ENCODE measurements at places on chromosomes 12 and 14.

DNA sequence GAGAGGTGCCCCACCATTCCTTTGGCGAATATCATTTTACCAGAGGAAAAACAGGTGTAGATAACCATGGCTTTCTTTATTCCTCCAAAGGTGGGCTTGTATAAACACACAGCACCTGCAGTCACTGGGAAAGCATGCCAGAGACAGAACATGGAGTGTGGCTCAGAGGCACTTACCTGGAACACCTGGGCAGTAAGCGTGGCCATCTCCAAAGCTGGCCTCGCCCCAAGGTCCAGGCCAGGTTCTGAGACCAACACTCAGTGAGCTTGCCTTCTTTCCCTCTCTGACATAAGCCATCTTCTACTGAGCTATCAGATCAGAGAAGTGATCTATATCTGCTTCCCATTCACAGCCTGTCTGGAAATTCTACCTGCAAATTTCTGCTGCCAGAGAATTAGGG, 70.5 kb downstream of the NUAK1 start:
- no peak for DNase-seq

GRCh38 chr14:33682760-33683159, 268.1 kb downstream of the EGLN3 start:
- no peak for DNase-seq

DNA sequence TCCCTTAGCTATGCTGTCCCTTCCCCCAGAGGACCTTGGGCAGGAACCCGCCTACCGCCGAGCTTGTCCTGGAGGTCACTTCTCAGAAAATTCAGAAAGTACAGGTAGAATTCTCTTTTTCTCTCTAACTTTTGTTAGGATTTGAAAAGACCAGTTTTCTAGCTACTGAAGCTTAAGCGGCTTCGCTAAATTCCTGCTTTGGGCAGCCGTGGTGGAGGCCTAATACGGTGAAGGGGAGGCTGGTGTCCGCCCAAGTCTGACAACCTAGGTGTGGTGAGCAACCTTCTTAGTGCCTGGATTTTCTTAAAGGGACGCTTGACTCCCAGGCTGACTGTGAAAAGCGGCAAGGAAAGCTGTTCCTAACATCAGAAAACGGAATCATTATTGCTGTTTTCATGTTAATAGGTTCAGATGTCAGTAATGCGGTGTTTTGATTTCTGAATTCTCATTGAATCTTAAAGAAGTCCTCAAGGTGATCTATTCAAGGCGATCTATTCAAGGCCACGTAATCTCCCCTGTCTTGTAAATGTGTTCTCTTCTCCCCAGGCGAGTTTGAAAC, 835 bp downstream of the FGD4 start:
- peak; percentile 99 for DNase-seq

- no peak for DNase-seq
These were observed 2.3 kb downstream of the SETD1B start for GRCh38 chr12:121806009-121806545.

- DNase-seq: no peak
These were observed 7.0 kb upstream of the RPS26 start for GRCh38 chr12:56034586-56035332.

GRCh38 chr12:8852119-8852518, 29.7 kb downstream of the A2ML1 start:
- DNase-seq: no peak

DNA sequence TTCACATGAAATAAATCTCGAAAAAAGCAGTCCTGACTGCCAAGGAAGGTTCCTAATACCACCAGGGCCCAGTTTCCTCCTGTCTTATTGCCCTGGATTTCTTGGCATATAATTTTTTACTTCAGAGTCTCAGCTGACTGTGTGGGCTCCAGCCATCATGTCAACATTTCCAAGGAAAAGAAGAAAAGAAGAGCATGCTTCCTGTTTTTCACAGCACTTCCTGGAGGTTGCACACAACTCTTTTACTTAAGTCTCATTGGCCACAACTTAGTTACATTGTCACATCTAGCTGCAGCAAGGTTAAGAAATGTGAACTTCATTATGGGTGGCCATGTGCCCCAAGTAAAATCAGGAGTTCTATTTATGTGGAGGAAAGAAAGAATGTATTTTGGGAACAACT, 24.3 kb downstream of the DACT1 start:
- DNase-seq: no peak

DNA sequence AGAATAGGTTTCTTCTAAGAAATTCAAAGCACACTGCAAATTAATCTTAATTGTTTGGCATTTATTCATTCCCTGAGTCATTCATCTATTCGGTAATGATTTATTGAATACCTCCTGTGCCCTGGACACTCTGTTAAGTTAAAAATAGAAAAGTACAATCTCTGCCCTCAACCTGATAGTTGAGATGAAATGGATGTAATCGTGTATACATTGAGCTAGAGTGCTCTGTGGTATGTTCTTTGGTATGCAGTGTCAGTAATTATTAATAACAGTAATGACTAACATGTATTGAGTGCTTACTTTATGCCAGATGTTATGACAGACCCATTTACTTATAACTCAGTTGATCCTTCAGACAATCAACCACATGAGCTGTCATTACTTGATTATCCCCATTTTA, 47.6 kb downstream of the UTP20 start:
- DNase-seq: no peak

DNA sequence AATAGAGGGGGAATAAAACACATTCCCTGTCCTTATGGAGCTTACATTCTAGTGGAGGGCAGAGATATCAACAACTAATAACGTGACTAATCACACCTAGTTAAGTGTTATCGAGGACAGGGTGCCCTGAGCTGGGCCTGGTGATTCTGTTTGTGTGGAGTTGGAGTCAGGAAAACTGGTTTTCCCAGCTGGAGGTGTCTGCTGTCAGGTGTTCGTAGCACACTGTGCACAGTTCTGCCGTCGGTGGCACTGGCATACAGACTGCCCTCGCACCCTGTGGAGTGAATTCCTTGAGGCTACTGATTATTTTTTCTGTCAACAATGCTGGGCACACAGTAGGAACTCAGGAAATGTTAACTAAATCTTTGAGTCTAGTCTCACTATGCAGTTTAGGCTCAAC, 900 bp upstream of the MTERF2 start:
- no peak for DNase-seq

GRCh38 chr12:117279606-117280005, 81.8 kb downstream of the NOS1 start:
- DNase-seq: peak; percentile 55

- no peak for DNase-seq
These were observed 185.8 kb downstream of the SLC15A4 start for GRCh38 chr12:128637642-128638606.

- DNase-seq: no peak
These were observed 100.3 kb downstream of the ESR2 start for GRCh38 chr14:64193821-64194220.

DNA sequence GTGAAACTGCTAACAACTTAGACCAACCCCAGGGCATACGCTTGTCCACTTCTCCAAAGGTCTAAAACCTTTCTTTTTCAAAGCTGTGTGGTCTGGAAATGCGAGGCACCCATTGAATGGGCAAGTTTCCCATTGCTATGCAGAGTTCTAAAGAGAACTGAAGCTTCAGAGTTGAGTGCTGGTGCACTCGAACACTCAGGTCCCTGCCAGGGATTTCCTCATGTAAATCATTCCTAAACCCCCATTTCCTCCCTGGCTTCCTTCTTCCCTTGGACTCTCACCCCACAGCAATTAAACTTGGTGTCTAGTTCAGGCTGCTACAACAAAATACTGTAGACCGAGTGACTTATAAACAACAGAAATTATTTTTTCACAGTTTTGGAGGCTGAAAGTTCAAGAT, 2.2 kb upstream of the PXN start:
- DNase-seq: no peak

GRCh38 chr12:120698665-120699064, 11.6 kb upstream of the UNC119B start:
- DNase-seq: no peak

DNA sequence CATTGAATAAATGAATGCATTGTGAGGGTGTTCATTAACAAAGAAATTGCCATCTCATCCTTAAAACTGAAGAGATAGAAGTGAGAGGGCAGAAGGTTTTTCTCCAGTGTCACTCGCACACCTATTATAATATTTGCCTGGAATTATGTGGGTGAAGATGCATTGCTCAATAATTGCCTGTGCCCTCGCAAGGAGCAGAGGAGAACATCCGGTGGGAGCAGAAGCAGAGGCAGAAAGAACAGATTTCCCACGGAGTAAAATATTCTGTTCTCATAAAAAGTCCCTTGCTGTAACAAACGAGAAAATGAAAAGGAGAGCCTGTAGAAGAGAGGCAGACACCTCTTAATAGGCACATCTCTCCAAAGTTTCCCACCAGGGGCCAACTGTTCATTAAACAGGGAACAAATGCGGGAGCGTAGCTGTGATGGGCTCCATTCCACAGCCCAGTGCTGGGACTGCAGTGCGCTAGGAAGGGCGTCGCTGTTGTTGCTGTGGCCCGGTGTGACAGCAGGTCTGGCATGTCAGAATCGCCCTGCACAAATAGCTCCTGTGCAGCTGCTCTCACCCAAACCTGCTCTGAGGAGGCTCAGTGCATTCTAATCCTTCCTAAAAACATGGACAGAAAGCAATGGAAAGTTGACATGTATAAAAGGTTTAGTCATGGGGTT, 359.8 kb downstream of the APAF1 start:
- no peak for DNase-seq

DNA sequence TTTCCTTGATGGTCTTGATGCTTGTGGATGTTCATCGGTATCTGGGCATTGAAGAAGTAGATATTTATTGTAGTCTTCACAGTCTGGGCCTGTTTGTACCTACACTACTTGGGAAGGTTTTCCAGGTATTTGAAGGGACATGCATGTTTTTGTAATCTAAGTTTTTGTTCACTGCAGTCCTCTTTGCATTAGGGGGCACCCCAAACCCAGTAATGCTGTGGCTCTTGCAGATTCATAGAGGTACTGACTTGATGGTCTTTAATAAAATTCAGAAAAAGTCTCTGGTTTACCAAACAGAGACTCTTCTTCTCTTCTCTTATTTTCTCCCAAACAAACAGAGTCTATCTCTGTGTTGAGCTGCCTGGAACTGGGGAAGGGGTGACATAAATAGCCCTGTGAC, 150.9 kb upstream of the SLC16A7 start:
- no peak for DNase-seq

DNA sequence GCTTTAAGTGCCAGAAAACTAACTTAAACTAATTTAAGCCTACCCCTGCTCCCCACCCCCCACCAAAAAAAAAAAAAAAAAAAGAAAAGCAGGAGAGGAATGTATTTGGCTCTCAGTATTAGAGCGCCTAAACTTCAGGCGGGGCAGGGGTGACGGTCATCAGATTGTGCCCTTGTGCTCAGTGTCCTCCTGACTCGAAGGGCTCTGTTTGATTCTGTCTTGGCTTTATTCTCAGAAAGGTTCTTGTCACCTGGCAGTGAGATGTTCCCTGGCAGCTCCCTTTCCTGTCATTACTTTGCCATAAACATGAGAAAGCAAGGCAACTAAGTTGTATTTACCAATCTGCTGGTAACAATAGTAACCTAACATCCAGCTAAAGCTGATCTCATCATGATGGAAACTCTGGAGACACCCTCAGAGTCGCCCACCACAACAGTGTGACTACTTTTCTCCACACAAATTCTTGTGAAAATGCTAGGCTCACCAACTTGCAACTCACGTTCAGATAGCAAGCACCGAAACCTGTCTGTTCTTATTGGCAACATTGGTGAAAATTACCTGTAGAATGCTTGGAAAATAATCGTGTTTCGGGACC, 39.0 kb upstream of the WNK1 start:
- peak; percentile 68 for DNase-seq

DNA sequence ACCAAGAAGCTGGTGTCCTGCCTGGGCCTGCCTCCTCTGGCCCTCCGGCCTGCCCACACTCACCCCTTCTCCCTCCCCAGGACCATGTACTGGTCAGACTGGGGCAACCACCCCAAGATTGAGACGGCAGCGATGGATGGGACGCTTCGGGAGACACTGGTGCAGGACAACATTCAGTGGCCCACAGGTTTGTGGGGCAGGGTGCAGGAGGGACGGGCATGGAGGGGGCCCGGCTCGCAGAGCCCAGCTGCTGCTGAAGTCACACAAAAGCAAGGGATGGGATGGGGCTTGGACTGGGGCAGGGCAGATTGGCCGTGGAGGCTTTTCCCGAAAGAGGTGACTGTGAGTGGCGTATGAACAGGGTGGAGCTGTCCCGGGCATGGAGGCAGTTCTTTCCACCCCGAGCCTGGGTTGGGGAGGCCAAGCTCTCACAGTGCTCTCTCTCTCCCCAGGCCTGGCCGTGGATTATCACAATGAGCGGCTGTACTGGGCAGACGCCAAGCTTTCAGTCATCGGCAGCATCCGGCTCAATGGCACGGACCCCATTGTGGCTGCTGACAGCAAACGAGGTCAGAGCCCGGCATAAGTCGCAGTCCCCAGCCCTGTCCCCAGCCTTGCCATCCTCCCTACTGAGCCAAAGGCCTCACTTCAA, 7.8 kb upstream of the NXPH4 start:
- no peak for DNase-seq

DNA sequence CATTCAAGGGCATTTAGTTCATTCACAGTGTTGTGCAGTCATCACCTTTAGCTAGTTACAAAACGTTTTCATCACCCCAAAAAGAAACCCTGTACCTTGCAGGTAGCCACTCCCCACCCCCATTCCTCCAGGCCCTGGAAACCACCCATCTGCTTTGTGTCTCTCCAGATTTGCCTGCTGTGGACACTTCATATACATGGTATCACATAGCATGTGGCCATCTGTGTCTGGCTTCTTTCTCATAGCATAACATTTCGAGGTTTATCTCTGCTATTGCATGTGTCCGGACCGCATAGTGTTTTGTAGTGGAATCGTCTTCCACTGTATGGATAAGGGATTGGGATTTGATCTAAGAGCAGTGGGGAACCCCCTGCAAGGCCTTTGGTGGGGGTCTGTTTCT, 143.1 kb downstream of the AACS start:
- no peak for DNase-seq

DNA sequence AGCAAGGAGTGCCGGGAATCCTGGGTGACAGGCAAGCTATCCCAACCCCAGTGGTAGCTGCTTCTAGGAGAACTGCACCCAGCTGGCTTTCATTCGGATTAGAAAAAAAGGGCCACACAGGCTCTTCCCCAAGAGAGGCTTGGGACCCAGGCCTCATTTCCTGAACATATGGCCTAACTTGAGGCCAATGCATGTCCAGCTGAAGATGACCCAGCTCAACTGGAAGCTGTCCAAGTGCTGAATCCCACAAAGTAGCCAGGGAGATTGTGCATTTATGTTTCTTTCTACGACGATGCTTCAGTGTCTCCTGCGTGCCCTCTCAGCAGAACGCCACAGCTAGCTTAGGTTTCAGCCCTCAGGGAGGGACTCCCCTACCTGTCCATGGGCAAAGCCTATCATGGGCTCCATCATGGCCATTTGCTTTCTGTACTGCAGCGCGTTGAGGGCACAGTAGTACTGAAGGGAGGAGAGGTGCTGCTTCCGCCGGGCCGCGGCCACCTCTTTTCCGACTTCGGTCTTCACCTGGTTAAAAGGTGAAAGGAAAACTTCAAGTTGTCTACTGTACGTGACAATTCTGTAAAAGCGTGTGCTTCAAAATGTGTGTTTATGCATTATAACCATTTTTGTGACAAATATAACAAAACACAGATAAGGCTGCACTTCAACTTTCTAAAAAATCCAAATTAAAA, 29.1 kb downstream of the APPL2 start:
- no peak for DNase-seq

- no peak for DNase-seq
These were observed at the start of gene PMCH for GRCh38 chr12:102197789-102198188. PMCH (minus strand) TSS chr12:102197833; CDS start chr12:102197770, 63 bp downstream.
